ENCODE measurements at places on chromosomes 1 and 21. TPM values are rescaled to one million over a fixed set of nuclear protein-coding genes. Genes with fewer than 3 reads are reported as not detected.

SLC9C2 gene
- total RNA-seq, result 0.12 TPM

CLCNKA gene
- total RNA-seq, result 0.08 TPM

INTS7 gene
- 16.8 TPM for total RNA-seq

CFAP45 gene
- total RNA-seq, result 1.5 TPM

F11R gene
- total RNA-seq, result 137 TPM

ATP1A4 gene
- not detected for total RNA-seq

OR10R2 gene
- not detected for total RNA-seq

STXBP3 gene
- total RNA-seq, result 25.5 TPM
